ENCODE measurements at places on chromosomes 12 and 14.

- DNase-seq: no peak
Observed at GRCh38 chr12:24921251-24922038, 27.5 kb downstream of the BCAT1 start.

GRCh38 chr14:98161356-98161755 is 1110.6 kb downstream of the BCL11B start:
- no peak for DNase-seq

DNA sequence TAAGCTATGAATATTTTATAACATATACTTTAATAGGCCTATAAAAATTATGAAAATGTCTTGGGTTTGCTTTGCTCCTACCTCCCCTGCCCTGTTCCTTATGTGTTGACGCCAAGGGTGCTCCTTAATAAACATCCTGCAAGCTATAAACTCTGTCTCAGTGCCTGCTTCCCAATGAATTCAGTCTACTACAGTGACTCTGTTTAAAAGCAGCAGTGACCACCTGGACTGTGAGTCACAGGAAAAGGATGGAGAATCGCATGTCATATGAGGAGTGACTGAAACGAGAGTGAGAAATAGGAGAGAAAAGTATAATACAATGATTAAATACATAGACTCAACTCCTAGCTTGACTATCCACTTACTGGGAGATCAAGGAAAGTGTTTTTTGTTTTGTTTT is 41.1 kb upstream of the CFAP54 start:
- DNase-seq: no peak

DNA sequence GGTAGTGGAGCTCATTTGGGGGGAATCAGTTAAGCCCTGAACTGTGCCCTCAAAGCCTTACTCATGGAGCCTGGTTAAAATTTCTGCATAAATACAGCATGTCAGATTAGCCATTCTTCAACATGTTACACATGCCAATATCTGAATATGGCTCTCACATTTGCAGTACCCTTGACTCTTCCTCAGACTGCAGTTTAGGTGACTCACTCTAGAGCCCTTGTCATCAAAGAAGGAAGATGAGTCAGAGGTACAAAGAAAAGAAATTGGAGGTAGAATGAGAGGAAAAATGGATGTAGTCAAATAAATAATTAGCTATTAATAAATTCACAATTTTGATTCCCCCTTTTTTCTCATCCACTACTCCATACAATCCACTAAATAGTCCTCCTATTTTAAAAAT is 23.6 kb upstream of the OR4K2 start:
- DNase-seq: no peak

- DNase-seq: no peak
Observed at GRCh38 chr14:32820682-32821081, 118.0 kb upstream of the NPAS3 start.

- no peak for DNase-seq
Observed at GRCh38 chr14:73809391-73809790, 42.2 kb upstream of the PTGR2 start.

GRCh38 chr14:73467377-73467776 is 9.0 kb upstream of the NUMB start:
- no peak for DNase-seq

- no peak for DNase-seq
Observed at GRCh38 chr12:94429633-94430032, 30.0 kb downstream of the CEP83 start.

DNA sequence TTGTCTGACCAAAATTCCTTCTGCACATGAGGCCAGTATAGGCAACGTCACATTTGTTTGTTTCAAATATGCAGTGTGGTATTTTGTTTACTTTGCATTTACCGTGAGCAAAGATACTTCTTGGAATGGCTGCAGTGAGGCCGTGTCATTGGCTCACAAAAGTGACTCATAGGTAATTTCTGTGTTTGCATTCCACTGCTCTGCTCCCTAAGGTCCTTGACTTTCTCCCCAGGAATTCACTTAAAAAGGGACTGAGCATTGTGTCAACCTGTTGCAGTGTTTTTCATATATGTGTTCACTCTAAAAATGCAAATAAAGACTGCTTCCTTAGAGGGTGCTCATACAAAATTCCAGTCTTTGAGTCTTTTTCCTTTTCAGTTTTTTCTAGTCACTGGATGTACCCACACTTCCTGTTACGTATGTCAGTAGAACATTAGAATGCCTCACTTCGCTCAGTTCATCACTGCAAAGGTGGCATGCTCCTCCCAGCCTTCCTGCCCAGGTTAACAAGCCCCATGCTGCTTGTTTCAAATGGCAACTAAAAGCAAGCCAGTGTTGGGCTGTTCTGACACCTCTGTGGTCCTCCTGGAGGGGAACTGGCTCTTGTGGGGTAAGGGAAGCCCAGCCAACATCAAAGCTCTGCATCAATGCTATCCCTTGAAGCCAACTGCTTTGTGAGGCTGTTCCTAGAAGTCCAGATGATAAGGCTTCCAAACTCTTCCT is 9.1 kb downstream of the C12orf76 start:
- no peak for DNase-seq

DNA sequence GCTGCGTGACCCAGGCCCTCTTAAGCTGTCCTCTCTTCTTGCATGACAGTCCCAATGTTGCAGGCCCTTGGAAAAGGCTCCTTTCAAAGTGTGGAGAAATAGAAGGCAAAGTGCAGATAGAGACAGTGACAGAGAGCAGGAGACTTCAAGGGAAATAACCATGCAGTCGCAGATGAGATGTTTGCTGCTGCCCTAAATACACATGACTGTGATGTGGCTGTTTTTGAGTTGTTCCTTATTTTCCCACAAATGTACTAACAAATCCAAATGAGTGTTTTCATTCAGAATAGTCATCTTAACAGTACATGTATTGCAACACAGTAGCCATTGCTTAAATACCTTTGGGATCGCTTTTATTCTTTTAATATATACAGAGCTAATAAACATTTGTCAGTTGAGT is 101.6 kb downstream of the SLC15A5 start:
- DNase-seq: no peak

GRCh38 chr14:64990296-64990695 is 3.6 kb downstream of the FNTB start:
- no peak for DNase-seq

- DNase-seq: no peak
Observed at GRCh38 chr12:91630083-91630482, 447.5 kb upstream of the DCN start.

DNA sequence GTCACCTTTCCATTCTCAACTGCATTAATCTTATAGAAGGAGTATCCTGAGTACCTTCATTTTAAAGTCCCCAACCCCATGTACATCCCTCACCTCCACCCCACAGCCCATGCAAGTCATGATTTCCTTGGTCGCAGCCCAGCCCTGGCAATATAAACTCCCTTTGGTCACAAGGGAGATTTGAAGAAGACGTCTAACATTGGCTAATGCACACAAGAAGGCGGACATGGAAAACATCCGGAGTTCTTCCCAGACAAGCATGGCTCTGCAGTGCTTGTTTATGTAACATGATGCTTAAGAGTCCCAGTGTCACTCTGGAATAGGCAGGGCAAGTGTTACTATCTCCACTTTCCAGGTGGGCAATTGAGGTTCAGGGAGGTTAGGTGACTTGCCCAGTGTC is 277.6 kb downstream of the DPF3 start:
- no peak for DNase-seq

GRCh38 chr12:76264611-76265012 is 83.6 kb downstream of the BBS10 start:
- no peak for DNase-seq

- DNase-seq: peak; percentile 55
Observed at GRCh38 chr12:115574826-115575225, 702.7 kb downstream of the MED13L start.

DNA sequence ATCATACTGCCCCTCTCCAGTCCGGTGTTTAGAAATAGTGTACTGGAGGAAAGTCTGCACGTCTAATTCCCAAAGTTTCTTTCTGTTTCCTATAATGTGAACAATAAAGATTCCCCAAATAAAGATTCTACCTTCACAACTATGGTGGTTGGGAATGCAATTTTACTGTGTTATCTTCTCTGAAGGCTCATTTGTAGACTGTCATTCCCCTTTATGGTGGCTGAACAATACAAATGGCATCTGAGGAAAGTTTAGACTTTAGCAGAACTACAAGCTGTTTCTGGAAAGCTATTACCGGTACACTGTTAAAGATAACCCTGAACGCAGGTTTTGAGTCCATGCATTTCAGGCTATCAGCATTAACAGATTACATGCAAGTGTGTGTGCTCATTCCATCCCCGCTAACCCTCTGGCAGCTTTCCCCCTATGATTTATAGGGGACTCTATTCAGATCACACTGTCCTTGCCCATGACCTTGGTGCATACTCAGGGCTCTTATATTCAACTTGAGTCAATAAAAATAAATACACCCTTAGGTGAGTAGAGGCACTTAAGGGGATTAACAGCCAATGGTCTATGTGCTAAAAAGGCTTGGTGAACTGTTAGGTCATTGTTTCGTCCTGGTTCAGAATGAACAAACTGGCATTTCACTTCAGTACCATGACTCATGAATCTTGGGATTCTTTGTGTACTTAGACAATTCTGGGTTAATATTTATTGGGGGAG is 60.7 kb upstream of the PYGL start:
- DNase-seq: peak; percentile 78

GRCh38 chr12:106141452-106141851 is 2.7 kb upstream of the NUAK1 start:
- no peak for DNase-seq

DNA sequence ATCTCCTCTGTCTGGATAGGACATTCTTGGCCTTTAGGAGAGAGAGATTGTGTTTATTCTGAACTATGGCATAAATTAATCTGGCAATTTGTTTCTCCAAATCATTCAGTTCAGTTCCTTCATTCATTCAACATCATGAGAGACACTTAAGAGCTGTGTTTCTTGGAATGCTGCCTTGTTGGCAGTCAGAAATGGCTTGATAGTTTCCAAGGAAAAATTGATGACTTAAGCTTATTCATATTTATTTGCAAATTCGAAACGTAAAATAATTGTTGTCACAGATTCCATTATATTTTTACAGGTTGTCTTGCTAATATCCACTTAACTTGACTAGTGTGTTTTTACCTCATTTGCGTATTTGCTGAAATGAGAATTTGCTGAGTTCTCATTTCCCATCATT is 393.0 kb downstream of the C12orf75 start:
- no peak for DNase-seq

All from SHP77 (cell line).